ENCODE measurements at places on chromosomes 3 and 15.

- no peak for DNase-seq
Measured at GRCh38 chr3:121111914-121112612, 204.1 kb downstream of the STXBP5L start.

DNA sequence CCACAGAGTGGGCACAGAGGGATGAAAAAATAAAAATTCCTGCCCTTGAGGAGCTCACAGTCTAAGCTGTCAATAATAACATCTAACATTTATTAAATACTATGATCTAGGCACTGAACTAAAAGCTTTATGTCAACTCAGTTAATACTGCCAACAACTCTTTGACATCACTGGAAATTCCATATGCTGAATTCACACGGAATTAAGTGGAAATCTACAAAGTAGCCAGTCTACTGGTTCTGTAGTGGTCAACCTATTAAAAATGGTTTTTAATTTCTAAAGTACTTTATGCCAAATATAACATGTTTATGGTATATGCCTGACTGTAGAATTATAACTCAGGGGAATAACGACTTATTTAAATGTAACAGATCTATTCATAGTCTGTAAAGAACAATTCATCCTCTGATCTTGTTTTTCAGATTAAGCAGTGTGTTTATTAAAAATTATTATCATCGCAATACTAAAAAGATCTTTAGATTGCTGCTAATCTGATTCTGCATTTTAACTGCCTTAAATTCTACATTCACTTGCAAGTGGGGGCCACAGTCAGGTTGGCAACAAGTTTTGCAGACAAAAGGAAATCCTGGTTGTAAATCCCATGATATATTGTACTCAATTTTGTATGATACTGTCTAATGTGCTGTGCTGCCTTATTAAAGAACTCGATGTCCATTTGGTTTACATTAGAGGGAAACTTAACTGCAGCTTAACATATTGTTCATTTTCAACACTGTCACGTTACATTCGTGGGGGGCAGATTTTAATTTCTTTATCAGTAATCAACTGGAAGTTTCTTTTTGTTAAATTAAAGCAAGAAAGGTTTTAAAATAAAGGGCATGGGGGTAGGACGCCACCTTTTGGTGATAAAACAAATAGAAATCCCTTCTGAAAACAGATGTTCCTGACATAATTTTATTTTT, 2.6 kb upstream of the FOXP1 start:
- DNase-seq, result peak; percentile 39

DNA sequence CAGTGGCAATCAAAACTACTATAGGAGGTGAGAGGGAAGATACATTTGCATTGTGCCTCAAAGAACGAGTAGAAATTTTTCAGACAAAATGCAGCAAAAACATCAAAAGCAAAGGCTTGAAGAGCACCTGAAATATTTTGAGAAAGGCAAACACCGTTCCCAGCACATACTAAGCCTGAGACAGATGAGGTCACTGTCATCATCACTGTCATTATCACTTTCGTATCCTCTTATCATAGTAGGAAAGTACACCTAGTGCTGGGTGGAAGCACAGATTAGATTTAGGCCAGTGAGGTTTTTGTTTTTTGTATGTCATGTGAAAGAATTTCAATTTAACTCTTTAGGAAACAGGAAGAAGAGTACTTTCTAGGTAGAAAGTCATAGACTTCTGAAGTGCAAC, 222.0 kb downstream of the GABRB3 start:
- no peak for DNase-seq

DNA sequence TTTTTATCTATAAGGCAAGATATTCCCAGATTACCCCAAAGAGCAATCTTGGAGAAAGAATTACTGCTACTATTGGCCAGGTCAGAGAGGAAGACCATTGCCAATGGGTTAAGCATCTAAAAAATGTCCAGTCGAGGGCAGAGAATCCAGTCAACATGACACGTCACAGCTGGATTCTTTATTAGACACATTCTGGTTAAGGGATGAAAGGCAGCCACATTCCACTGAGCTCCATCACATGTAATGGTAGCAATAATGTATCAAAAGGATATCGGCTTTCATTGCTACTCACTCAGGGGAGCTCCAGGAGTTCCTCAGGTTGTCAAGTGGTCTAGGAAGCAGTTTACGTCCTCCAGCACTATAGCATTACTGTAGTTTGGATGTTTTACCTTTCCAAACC, 421.1 kb downstream of the PLOD2 start:
- DNase-seq, result no peak

DNA sequence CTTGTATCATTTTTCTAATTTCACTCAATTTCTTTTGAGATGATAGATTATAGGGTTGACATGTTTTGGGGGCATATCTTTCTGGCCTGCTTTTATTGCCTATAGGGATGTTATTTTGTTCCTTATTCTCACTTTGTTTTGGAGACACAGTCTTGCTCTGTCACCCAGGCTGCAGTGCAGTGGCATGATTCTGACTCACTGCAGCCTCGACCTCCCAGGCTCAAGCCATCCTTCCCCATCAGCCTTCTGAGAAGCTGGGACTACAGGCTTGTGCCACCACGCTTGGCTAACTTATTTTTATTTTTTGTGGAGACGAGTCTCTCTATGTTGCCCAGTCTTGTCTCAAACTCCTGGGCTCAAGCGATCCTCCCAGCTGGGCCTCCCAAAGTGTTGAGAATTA, 72.8 kb upstream of the FAN1 start:
- DNase-seq, result no peak

DNA sequence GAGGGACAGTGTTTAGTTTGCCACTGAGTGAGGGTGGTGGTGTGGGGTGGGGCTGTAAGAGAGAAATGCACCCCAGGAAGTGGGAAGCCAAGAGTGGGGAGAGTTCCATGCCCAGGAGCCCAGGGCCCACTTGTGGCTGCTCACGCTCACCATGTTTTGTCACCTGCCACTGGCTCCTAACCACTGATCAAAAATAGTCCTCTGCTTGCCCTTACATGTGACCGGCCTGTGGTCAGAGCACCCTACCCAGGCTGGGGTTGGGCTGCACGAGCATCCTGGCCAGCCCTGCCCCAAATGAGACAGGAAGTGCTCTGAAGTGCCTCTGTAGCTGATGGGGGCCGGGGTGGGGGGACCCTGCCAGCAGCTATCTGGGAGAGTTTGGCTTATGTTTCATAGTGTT, 216.3 kb downstream of the RPLP1 start:
- DNase-seq, result no peak

- no peak for DNase-seq
Measured at GRCh38 chr15:95228856-95229555, 997.6 kb downstream of the MCTP2 start.

DNA sequence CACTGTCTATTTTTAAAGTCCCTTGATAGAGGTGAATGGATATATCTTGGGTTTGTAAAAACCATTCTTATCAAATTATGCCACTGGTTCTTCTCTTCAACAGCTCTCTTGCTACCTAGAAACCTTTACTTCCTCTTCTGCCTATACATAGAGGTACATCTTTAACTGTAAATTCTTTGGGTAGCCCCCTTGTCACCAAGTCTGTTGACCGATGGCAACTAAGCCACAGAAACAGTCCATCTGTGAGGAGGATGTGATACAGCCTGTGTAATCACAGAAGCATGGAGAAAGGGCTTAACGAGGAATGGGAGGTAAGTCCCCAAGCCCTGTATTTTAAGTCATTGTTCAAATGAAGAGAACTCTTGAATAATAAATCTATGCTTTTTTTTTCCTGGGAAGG, 246.5 kb upstream of the MDFIC2 start:
- DNase-seq, result no peak

DNA sequence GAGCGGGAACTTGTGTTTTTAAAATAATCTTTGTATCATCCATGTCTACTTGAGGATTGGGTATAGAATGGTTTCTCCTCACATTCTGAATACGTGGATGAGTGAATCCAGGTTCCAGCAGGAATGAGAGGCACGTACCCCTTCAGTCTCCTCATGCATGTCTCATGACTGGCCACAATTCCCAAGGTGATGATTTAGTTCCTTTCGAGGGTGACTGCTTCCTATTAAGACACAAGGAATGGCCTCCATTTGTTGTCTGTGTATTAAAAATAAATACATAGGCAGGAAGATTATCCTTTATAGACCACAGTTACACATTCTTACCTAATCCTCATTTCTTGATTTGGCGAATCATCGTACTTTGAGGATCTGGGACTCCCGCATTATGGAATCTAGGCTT, 217.0 kb upstream of the LRIG1 start:
- DNase-seq, result no peak

GRCh38 chr3:4827767-4828166, 151.5 kb upstream of the BHLHE40 start:
- no peak for DNase-seq

DNA sequence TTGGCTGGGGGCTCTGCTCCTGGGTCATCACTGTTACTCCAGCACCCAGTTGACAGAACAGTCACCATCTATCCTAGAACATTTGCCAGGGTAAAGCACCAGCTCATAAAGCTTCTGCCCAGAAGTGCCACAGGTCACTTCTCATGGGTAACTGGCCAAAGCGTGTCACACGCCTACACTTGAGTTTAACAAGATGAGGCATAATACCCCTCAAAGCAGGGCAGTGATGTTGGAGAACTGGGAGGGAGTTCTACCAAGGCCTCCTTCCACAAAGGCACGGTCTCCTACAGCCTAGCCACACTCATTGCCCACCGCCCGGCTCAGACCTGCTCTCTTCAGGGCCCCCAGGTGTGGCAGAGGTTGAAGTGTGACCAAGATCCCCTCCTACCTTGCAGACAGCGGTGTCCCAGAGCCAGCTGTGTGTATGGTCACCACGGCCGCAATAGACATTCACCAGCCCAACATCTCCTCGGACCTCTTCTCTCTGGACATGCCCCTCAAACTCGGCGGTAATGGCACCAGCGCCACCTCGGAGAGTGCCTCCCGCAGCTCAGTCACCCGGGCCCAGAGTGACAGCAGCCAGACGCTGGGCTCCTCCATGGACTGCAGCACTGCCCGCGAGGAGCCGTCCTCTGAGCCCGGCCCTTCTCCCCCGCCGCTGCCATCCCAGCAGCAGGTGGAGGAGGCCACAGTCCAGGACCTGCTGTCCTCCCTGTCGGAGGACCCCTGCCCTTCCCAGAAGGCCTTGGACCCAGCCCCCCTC, 107.7 kb downstream of the ETFA start:
- no peak for DNase-seq

DNA sequence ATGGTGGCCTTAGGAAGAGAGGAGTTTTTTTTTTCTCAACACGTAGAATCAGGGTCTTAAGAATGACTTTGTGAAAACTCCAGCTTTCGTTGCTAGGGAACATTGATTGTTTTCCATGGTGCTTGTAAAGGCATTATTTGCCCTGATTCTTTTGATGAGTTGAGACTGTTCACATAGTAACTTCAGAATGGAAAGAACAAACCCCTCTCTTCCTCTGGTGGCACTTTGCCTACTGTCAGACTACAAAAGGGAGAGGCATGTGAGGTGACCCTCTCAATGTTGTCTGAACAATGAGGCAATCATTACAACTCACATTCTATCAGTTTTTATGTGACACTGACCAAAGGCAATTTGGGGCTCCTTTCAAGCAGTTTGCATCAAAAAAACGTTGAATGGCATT, 477.8 kb downstream of the FGF12 start:
- DNase-seq, result no peak

DNA sequence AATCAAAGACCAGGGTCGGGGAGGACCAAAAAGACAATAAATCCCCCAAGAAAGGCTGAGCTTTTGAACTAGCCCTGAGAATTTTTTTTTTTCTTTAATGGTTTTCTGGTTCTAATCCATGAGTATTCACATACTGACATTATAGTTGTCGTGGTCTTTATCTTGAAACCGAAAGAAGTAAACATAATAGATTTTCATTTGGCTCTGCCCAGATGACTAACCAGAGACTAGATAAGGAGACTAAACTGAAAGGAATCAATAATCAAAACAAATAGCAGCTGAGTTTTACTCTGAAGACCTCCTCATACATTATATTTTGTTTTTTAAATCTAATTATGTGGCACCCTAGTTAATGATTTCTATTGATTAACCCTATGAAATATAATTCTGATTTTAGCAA, 381.4 kb downstream of the CNTN3 start:
- no peak for DNase-seq

GRCh38 chr15:80974914-80975313, 14.7 kb downstream of the MESD start:
- no peak for DNase-seq

DNA sequence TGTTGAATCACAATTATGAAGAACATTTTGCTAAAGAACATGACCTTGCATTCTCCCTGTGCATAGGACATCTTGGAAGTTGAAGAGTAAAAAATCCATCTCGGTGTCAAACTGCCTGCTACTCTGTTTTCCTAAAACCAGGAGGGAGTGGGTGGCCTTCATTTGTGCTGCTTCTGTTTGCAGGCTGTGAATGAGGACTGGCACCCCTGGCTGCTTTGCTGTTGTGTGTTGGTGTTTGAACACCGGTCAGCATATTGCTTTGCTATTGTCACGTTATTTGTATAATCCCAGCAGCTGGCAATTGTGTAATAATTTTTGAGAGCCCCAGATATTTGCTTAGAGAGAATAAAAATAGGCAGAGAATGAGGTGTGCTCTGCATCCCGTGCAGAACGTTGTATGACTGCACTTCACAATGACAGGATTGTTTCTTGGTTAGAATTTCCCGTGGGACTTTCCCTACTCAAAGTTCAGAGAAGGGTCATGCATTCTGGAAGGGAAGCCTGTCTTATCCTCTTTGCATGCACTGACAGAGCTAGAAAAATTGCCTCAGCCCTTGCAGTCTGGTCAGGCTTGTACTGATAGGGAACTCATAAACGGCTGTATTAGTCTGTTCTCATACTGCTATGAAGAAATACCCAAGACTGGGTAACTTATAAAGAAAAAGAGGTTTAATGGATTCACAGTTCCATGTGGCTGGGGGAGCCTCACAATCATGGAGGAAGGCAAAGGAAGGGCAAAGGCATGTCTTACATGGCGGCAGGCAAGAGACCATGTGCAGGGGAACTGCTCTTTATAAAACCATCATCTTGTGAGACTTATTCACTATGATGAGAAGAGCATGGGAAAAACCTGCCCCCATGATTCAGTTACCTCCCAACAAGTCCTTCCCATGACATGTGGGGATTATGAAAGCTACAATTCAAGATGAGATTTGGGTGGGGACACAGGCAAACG, 16.3 kb downstream of the SV2B start:
- DNase-seq, result peak; percentile 9

DNA sequence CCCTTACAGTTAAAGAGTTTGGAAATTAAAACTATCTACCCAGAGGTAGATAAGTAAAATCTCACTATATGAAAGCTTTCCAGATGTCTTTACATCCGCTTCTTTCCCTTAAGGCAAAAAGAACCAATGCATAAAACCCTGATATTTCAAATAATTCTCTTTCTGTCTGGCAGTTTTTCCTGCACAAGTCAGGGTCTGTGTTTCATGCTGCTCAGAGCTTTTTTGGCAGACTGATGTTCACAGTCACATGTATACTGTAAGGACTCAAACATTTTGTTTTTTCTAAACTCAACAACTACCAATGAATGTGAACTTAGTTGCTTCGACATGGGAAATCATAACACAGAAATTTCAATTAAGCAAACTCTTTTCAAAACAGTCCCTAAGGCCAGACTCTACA, 988.4 kb downstream of the EPHA3 start:
- DNase-seq, result no peak

- no peak for DNase-seq
Measured at GRCh38 chr3:25854214-25854613, 64.3 kb downstream of the OXSM start.

- DNase-seq, result no peak
Measured at GRCh38 chr15:42385980-42386700, 26.8 kb downstream of the CAPN3 start.
